ENCODE measurements at places on chromosomes 2 and 18.

DNA sequence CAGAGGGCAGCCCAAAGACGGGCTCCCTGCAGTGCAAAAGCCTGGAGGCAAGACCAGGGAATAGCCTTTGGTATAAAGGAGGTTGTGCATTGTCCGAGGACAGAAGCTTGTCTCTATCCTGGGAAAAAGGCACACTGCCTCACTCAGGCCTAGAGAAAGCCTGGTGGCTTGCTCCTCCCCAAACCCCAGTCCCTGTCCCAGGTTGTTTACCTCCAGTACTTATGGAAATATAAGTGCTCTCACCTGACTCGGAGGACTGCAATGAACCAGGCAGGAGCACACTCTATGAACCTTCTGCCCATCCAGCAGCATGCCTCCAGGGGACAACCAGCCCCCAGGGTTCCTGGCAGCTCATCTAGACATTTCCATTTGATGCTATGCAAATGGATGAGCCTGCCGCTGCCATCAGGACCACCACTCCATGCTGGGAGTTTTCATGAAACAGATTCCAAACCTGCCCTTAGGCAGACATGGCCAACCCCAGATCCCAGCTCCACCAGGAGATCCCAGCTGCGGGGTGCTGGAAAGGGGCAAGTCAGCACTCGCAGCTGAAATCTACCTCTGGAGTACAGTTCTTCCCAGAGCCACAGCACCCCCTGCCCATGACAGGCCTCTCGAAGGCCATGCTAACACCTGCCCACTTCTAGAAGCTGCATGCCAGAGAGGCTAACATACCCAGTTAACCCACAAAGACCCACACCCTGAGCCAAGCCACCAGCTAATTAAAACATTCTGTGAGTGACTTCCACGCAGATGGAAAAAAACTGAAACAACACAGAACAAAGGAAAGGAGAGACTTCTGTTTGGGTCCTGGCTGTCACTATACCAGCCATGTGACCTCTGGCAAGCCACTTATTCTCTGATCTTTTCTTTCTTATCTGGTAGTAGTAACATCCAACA is 101.7 kb downstream of the TTC32 start:
- no peak for DNase-seq

GRCh38 chr2:150944315-150944714 is 317.3 kb downstream of the RBM43 start:
- DNase-seq = no peak

DNA sequence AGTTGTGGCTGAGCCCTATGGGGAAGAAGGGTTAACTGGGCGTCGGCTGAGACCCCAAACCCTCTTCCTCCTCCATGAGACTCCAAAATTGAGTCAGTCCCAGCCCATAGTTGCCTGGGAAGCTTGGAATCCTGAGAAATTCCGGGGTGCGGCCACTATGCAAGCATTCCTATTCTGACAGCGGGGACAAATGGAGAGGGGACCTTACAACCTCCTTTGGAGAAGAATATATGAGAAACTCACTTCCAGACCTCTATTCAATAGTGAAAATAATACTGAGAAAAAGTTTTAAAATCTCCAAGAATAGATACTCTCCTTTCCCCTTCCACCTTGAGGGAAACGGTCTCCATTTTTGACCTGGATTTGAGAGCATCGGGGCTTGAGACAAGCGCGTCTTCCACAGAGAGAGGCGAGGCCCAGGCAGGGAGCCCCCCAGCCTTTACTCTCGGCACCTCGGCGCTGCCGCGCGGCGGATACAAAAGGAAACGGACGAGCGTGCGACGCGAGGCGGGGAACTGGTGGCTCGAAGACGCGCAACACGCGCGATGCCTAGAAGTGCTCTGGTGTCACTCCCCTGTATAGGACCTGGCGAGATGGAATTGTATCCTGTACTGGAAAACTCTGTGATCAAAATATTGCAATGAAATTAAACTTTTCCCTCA is 11.1 kb downstream of the NR4A2 start:
- DNase-seq = no peak

GRCh38 chr2:164620873-164621763 is at the start of gene GRB14:
Gene GRB14 (minus strand): TSS chr2:164621482. CDS start chr2:164621309, 173 bp downstream.
- DNase-seq = peak; percentile 82

DNA sequence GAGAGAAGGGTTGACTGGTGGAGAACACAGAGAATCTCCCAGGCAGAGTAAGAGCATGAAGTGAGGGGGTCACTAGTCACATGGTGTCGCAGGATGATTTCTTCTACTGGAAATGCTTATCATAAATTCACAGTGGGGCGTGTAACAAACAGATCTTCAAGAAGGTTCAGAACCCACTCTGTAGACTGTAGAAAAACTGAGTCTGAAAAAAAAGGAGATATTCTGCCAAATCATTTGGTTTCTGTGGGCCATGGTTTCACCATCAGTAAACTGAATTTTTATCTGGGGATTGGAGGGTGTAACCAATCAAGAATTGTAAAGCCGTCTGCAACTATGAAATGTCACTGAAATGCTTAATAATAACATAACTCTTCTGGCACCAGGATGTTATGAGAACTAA is 15.0 kb downstream of the TPGS2 start:
- DNase-seq = no peak

GRCh38 chr2:62140426-62141141 is 55.3 kb upstream of the B3GNT2 start:
- no peak for DNase-seq

DNA sequence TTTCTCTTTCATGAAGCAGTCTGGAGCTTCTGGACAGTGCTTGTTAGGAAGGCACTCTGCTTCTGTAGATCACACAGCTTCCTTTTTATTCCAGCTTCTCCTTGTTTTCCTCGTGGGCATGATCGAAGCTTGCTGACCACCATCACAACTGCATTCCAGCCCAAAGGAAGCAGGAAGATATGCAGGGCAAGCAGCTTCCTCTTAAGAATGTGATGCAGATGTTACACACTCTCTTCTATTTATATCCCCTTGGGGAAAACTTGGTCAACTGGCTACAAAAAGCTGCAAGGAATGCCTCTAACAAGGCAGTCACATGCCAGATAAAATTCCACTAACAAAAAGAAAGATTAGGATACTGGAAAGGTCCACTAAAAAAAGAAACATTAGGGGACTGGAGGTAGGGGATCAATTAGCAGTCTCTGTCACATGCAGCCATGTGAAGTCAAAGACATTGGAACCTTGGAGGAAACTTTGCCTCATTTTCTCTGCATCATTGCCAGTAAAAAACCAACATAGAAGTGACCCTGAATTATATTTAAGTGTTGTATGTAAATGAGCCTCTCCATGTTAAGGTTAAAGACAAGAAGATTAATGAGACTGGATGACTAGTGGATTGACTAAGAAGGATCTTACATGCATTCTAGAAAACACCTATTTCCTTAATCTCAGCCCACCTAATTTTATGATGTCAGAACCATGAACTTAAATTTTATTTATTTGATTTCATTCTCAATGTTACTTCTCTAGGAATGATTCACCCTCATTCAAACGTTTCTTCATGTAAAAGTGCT is 98.3 kb downstream of the NAB1 start:
- no peak for DNase-seq

GRCh38 chr18:60739212-60739611 is 366.6 kb upstream of the MC4R start:
- no peak for DNase-seq

GRCh38 chr2:60513191-60513590 is 40.3 kb downstream of the BCL11A start:
- DNase-seq = no peak

DNA sequence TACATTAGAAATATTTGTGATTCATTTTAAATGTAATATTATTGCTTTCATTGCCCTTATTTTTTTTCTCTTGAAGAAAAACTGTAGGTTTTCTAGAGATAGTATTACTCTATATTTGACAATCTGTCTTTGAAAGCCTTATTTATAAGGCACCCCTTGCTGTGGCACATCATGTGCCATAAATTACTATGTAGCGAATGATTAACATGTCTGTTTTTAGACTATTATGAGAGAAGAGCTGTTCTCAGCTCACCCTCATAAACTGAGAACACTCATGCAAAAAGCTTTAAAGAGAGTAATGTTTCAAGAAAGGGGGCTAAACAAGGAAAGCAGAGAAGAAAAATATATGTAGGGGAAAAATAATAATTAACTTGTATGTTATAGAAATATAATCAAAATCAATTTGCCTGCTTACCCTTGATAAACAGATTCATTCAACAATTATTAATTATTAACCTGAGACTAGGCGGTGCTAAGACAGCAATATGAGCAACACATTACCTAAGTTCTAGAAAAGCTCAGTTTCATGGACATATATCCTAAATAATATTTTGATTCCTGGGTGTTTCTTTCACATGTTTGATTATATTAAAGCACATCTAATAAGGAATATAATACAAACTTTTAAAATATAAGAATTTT is 69.0 kb downstream of the RAB3GAP1 start:
- DNase-seq = no peak

- DNase-seq = no peak
Measured at GRCh38 chr2:51212374-51212773, 180.4 kb upstream of the NRXN1 start.

GRCh38 chr2:224027070-224027469 is 12.0 kb downstream of the SERPINE2 start:
- no peak for DNase-seq

- DNase-seq = no peak
Measured at GRCh38 chr18:54119524-54120019, 104.9 kb downstream of the MBD2 start.

DNA sequence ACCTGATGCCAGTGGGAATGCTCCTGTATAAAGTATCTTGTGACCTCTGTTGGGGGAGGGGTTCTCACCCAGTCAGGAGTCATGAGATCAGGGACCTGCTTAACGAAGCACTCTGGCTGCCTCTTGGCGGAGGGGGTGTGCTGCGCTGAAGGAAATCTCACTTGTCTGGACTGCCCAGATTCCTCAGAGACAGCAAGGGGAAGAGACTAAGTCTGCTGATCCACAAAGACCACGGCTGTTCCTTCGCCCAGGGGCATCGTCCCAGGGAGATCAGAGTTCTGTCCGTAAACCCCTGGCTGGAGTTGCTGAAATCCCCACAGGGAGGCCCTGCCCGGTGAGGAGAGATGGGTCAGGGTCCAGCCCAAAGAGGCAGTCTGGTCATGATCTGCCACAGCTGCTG is 168.4 kb downstream of the CCBE1 start:
- no peak for DNase-seq

DNA sequence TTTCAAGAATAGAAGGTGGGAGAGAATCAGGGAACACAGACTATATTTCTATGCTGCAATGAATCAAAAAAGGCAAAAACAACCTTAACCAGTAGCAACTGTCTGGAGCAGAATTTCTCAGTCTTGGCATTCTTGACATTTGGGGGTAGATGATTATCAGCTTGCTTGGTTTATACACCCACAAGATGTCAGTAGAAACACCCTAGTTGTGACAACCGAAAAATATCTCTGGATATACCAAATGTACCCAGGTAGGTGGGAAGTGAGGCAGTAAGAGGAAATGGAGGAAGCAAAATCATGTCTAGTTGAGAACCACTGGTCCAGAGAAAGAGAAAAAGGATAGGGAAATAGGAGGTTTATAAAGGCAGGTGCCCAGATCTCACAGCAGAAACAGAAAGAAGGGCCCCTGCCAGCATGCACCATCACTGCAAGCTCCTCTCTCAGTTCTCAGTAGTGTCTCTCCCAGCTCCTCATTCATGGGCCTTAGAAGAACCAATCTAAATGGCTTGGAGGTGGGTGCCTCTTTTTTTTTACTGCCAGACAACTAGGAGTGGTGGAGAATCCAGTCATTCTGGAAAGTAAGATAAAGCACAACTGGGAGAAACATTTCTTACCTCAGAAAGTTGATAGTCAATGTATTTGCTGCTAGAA is 50.4 kb downstream of the MBD2 start:
- no peak for DNase-seq

DNA sequence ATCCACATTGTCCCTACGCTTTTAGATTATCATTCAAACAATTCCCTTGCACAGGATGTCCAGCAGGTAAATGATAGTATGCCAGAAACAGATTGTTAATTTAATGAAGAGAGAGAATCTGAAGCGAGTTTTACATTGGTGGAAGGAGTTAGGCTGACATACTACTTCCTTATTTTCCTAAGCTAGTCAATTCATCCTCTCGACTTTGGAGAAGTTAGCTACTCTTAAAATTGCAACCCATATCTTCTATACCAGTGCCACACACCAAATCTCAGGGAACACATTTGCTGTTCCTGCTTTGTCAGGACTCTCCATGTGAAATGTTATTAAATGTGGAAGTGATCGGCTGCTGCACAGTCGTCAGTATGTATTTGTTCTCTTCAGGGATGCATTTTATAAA is 249.2 kb downstream of the NAPG start:
- no peak for DNase-seq

- DNase-seq = no peak
Measured at GRCh38 chr18:64165906-64166305, 17.0 kb upstream of the LINC00305 start.

DNA sequence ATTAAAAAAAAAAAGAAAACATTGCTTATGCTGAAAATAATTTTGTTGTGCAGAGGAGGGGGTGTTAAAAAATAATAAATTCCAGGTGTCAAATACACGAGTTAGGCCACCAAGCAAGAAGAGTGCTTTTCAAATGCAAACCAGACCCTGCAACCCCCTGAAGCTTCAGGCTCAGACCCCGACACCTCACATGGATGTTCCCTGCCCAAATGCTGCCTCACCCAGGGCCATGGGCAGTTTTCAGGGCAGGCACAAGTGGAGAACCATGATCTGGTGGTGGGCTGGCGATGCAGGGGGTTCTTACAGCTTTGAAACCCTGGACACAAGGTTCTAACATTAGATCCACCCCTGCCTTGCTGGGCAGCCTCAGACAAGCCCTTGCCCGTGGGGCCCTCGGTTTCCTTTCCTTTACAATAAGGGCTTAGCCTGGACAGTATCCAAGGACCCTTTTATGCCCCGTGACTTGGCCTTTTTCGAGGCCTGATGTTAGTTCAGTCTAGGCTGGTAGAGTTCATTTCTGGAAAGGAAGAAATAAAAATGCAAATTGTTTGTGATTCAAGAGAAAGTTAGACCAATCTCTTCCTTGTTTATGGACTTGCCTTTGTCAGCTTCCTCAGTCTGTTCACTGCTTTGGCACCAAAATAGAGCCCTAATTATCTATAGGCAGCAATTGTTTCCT is 168.7 kb downstream of the DDX1 start:
- no peak for DNase-seq

- DNase-seq = no peak
Measured at GRCh38 chr2:168465594-168465993, 9.5 kb downstream of the CERS6 start.

GRCh38 chr2:39821871-39822270 is 42.8 kb upstream of the THUMPD2 start:
- no peak for DNase-seq

- no peak for DNase-seq
Measured at GRCh38 chr18:57446322-57446721, 11.1 kb downstream of the ONECUT2 start.

DNA sequence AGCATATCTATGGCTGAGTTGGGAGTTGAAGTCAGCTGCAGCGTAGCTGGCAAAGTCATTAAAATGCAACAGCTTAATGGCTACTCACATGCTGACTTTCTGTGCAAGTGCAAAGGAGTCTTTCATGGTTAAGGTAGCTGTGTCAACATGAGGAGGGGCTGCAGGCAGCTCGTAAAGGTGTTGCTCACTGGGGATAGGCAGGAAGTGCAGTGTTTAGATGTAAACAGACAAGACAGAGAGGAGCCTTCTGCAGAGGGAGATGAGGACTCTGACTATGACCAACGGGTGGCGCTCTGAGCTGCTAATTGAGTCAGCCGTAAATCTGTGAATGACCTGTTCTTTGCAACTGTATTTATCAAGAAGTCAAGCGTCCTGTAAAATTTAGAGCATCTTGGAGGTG is 22.3 kb upstream of the CAVIN2 start:
- DNase-seq = no peak

GRCh38 chr2:235268535-235268934 is 225.3 kb upstream of the AGAP1 start:
- DNase-seq = no peak

- no peak for DNase-seq
Measured at GRCh38 chr2:148238561-148238960, 217.7 kb downstream of the MBD5 start.
